Activated CD4-positive, alpha-beta T cell treated with anti-CD3 and anti-CD28 coated beads for 1 hour (primary cell): ENCODE measurements at places on chromosomes 5 and 9.

DNA sequence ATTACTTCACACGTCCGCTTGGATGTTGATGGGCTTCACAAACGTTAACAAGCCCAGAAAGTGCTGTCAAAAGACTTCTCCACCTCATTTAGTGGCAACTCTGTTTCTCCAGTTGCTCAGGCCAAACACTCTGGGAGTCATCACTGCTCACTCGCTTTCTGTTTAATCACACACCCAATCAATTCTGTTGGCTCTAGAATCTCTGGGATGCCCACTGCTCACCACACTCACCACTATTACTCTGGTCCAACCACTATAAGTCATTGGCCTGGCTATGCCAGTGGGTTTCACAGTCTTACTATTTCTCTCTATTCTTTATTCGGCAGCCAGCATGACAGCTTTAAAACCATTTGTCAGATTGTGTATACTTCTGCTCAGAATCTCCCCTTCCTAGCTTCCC, 163.5 kb downstream of the KDM4C start:
- no peak for DNase-seq

- DNase-seq = no peak
These were observed 36.5 kb downstream of the KIF2A start for GRCh38 chr5:62342476-62342837.

DNA sequence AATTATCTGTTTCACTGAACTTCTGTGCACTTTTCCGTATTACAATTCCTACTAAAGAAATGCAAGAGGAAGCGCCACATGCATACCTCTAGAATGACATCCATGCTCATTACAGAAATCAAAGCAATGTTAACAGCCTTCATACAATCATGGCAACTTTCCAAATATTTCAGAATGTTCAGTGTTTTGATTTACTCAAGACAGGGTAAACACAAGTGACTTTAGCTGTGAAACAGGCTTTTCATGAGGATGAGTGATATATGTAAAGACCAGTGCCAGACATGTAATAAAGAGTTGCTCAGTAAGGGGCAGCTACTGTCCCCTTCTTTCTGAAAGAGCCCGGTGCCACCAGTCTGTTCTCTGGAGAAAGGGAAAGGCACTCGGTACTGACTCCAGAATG, 4.7 kb downstream of the BOD1 start:
- no peak for DNase-seq

DNA sequence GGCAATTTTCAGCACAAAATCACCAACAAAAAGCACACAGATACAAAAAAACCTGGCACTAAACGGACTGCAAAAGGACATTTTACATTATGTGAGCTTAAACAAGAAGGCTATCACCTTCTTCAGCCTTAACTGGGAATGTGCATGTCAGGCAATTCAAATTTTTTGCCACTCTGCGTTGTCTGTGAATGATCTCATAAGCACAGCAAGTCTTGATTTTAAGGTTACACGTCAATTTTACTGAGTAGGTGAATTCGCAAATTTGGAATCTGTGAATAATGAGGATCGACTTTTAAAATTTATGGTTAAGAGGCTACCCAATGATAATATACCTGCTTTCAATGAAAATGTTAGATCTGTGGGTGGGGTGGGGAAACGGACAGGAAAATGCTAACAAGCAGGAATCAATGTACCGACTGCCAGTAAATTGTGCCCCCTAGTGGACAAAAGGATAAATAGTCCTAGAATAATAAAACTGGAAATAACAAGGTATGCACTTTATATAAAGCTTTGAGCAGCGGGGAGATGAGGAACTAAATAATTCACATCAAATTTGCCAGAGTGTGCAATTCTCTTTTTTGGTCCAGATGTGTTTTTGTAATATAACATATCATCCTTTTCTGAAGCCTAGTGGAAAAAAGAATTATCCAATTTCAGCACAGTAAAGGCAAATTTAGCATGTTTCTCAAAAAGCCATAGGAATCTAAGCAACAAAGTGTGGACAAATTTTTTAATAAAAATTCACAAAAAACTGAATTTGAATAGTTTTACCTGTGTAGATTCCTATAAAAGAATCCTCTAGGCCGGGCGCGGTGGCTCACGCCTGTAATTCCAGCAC, 20.5 kb downstream of the EQTN start:
- DNase-seq = no peak

GRCh38 chr5:56522169-56522568, 289.0 kb upstream of the ANKRD55 start:
- no peak for DNase-seq

GRCh38 chr9:94826644-94827410, 100.3 kb downstream of the AOPEP start:
- DNase-seq = no peak

- no peak for DNase-seq
These were observed 178.8 kb downstream of the TRIO start for GRCh38 chr5:14321936-14322335.

DNA sequence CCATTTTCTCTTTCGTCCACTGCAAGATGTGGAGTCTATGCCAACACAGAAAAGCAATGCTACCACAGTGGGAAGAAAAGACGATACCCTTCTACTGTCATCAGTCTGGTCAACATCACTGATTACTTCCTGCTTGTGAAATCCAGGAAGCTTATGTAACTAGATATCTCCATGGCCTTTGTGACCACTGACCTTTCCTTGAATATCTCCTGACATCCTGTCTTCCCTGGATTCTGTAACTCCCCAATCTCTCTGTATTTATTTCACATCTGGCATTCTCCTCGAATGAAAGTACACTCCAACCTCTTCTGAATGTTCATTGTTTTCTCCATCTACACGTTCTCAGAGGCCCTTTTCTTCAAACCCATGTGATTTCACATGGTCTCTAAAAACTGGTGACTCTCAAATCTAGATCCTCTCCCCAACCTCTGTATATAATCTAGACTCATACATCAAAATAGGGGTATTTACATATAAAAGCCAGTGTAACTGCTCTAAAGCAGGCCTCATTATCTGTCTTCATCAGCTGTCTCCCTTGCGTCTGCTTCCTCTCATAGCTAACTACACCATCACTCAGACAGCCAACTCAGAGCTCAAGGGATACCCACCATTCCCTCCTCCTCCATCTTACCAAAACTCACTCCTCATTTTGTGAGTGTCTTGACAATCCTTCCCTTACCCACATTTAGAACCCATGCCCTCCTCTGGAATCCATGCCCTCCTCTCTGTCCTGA, 156.8 kb downstream of the SEMA5A start:
- no peak for DNase-seq
